ENCODE measurements at places on chromosomes 13 and 19.

- no peak for DNase-seq
Observed at GRCh38 chr13:77390391-77390790, 63.5 kb upstream of the MYCBP2 start.

DNA sequence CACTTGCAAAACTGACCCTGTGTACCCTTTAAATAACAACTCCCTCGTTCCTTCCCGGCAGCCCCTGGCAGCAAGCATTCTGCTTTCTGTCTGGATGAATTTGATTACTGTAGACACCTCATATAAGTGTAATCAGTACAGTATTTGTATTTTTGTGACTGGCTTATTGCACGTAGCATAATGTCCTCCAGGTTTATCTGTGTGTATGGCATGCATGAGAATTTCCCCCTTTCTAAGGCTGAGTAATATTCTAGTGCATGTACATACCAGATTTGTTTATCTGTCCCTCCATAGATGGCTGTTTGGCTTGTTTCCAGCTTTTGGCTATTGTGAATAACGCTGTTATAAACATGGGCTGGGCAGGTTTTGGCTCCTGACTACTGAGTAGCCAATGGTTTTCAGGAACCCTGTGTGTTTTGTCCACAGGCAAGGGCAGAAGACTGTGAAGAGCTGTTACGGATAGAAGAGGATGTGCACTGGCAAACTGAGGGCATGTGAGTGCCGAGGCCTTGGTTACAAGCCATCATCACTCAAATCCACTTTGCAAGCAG, 98.0 kb downstream of the ESD start:
- DNase-seq = no peak

DNA sequence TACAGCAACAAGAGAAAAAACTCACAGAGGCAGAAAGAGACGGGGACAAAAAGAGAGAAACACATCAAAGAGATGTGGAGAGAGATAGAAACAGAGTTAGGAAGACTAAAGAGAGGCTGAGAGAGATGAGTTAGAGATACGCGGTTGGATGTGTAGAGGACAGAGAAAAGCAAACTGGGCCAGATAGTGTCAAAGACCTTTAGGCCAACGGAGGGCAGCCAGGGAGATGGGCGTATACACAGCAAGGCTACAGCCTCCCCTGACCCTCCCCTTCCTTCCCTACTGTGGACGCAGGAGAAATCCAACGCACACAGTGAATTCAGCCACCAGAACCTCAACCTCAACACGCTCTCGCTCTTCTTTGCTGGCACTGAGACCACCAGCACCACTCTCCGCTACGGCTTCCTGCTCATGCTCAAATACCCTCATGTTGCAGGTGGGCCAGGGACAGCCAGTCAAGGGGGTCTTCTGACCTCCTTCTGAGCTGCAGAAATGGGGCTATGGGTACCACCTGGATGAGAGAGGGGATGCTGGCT, 18.7 kb downstream of the CYP2B6 start:
- DNase-seq = no peak

GRCh38 chr13:68009546-68009945, 779.4 kb upstream of the PCDH9 start:
- DNase-seq = no peak

DNA sequence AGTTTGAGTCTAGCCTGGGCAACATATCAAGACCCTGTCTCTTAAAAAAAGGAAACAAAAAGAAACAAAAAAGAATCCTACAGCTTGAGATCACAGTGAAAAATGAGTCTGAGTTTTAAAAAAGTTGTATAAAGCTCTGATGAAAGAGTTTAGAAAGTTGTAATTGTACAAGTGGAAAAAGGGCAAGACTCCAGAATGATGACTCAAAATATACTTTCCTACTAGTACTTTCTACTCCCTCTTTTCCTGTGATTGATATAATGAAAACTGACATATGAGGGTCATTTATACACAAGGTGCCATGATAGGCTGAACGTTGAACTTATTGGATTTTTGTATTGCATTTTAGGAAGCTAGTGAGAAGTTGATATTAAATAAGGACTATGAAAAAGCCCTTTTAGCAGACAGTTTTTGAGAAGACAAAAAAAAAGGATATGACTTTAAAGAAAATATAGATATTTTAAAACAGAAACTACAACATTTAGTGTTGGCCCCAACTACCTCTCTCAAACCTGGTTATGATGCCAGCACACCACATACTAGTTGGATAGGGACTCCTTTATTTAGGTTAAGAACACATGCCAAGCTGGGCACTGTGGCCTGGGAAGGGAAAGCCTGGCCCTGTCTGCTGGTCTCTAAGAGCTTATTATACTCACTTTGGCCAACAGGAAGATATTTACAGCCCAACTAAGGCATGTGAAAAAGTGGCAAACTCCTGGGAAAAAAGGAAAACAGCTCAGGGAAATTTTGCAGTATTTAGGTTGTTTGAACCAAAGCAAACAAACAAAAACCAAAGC, 116.6 kb downstream of the KL start:
- no peak for DNase-seq

DNA sequence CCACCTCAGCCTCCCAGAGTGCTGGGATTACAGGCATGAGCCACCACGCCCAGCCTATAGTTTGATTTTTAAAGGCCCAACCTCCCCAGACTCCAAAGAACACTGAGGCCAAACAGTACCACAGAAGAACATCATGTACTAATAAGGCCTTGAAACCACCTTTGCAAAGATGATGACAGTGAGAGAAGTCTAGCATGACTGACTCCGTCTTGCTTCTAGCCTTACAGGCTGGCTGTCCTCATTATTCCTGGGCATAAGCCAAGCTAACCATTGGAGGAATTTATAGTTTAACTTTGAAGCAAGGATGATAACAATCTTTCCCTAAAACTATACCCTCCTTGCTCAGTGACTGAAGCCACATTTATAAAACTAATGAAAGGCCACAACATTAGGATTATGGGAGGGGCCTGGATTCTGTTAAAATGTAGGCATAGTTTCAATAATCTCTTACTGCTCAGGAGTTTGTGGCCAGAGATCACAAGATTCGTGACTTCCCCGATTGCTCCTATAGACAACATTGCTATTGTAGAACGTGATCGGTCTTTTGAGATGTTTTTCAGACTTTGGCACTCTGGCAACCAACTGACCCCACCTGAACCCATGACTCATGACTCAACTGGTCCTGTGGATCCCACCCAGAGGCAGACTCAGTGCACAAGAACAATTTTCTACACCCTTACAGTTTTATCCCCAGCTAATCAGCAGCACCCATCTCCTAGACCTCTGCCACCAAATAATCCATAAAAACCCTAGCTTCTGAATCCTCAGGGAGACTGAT, 17.6 kb downstream of the GPR42 start:
- no peak for DNase-seq

DNA sequence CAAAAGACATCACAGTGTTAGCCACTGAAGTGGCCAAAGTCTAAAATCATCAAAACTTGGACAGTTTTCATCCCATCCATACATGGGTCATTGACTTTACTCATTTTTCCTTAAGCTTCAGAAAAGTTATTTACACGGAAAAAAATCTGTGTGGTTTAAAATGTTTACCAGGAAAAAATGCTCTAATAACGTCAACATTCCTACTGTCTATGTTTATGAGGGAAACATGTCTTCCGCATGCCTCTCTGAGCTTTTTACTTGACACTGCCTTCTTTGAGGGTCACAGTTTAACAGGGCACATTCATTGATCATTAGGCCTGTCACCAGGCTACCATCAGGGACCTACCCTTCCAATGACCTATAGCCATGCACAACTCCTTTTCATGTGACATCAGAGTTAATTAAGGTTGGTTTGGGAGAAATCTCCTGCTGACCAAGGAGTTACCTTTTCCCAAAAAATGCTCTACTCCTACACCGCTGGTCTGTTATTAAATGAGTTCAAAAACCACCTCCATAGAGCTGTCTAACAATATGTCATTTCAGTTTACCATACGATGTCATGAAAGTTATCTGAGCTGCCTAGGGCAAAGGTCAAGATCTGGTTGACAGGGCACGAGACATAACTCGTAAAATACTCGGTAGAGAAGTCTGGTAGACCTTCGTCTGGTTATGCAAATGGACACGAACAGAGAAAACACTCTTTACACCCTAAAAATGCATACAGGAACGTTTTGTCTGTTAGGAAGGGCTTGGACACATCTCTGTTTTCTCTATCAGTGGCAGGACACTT, 17.8 kb downstream of the FLT1 start:
- DNase-seq = no peak

GRCh38 chr13:66914155-66914554, 316.0 kb downstream of the PCDH9 start:
- DNase-seq = no peak

- DNase-seq = peak; percentile 32
Observed at GRCh38 chr13:49292742-49293486, 45.2 kb downstream of the CDADC1 start.

- no peak for DNase-seq
Observed at GRCh38 chr19:30225676-30226463, 146.3 kb upstream of the ZNF536 start.

DNA sequence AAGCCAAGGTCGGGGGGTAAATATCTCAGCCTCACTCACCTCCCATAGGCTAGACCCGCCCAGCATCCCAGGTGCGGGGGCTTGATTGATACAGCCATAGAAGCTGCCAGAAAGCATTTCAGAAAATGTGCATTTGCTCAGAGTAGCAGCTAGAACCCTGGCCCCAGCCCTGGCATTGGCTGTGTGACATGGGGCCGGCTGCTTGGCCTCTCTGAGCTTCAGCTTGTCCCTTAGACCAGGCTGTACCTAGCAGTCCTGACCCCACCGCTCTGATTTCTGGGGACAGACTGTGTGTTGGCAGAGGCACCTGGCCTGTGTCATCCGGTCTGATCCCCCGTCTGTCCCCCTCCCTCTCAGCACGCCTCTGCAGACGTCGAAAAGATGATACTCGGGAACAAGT, 15.4 kb downstream of the RAB8A start:
- DNase-seq = no peak

DNA sequence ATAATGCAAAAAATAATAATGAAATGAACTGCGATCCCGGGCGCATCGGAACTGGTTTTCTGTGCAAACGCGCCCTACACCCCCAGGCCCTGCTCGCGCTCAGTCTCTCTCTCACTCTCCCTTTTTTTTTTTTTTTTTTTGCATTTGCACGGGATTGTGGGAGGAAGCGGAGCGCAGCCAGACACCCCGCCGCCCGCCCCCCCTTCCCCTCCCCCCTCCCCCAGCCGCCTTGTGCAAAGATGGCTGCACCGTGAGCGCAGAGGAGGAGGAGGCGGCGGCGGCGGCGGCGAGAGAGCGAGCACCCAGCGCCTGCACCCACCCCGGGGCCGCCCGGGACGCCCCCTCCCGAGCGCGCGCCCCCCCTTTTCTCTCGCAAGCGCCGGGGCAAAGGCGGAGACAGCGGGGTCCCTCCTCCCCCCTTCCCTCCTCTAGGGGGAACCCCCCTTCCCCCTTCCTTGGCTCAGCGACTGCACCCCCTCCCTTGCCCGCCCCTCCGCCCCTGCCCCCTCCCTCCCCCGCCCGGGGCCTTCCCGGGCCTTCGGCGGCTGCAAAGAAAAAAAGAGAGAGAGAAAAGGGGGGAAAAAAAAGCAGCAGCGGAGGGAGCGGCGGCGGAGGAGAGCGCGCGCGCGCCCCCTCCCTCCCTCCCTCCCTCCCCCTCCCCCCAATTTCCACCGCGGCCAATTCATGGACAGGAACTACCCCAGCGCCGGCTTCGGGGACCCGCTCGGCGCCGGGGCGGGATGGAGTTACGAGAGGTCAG, at the start of gene PRR12:
TSS of gene PRR12 (plus strand) at position 212 of the 760 bp plus-strand sequence. CDS start at position 685, 473 bp downstream.
- peak; percentile 76 for DNase-seq

DNA sequence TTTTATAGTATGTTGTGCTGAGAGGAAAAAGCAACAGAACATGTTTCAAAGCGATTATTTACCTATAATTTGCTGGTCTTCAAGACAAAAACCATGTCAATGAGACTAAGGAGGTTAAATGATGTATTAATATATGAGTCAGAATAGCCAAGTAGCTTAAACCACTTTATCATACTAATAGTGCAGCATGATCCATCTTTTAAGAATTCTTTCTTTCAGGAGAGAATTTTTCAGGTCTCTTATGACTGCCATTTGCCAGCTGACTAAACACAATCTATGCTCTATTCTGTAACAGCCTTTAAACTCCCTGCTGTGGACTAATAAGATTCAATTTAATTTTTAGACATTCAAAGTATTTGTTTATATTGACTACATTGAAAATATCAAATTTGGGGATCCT, 93.7 kb downstream of the TRPC4 start:
- no peak for DNase-seq

- DNase-seq = peak; percentile 74
Observed at GRCh38 chr13:48561466-48562235, 28.8 kb upstream of the RCBTB2 start.

GRCh38 chr13:62643007-62643483, 1227.4 kb upstream of the PCDH20 start:
- DNase-seq = peak; percentile 73

DNA sequence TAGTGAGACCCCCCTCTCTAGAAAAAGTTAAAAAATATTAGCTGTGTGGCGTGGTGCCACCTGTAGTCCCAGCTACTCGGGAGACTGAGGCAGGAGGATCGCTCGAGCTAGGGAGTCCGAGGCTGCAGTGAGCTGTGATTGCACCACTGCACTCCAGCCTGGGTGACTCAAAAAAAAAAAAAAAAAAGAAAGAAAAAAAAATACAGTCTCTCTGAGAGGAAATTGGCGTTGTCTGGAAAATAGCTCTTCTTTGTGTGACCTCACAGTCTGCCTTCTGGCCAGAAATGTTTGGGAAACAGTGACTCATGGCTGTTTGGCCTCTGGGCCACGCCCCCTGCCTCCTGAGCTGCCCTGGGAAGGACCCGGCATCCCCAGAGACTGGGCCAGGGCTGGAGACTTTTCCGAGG, 10.7 kb downstream of the MARCHF2 start:
- no peak for DNase-seq

- DNase-seq = peak; percentile 68
Observed at GRCh38 chr19:17125062-17125727, 49.6 kb downstream of the MYO9B start.

DNA sequence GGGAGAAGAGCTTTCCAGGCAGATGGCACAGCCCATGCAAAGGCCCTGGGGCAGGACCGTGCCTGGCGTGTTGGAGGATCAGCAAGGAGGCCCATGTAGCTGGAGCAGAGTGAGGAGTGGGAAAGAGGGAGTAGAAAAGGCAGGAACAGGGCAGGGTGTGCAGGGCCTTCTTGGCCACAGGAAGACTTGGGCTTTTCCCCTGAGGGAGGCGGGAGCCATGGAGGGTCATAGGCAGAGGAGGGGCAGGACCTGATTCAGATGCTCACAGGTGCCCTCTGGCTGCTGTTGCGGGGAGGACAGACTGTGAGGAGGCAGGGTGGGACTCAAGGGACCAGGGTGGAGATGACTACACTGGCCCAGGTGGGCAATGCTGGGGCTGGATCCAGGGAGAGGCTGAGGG, 13.8 kb upstream of the PTPRS start:
- DNase-seq = peak; percentile 14

- DNase-seq = peak; percentile 77
Observed at GRCh38 chr13:95191821-95192563, 109.3 kb downstream of the ABCC4 start.
